ENCODE measurements at places on chromosomes 3 and 15.

GRCh38 chr3:188822411-188822810 is 349.4 kb upstream of the TPRG1 start:
- no peak for DNase-seq

GRCh38 chr15:61425934-61426333 is 196.8 kb upstream of the RORA start:
- no peak for DNase-seq

DNA sequence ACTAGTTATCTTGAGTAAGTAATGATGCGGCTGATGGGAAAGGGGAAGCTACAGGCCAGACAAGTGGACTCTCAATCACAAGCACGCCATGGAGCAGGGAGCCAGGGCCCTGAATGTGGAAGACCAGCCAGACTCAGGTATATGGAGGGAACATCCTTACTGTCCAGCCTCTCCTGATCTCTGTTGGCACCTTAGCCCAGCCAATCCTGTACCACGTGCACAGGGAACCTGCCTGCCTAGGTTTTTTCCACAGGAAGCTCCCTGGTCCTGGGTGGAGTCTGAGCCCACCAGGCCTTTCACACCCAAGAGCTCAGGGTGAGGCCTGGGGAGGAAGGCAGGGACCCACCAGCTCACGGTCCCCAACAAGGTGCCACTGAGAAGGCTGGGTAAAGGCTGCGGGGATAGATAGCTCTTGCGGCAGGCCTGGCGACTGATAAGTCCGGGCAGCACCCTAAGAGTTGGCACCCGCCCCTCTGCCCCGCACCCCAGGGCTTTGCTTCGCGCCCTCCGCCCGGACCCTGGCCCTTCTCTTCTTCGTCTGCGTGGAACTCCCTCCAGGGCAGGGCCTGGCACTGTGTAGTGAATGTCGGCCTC is 933 bp upstream of the APEH start:
- DNase-seq: no peak

GRCh38 chr15:37425541-37425940 is 325.2 kb upstream of the MEIS2 start:
- DNase-seq: no peak

GRCh38 chr3:135226057-135226456 is 431.0 kb downstream of the EPHB1 start:
- DNase-seq: no peak

- no peak for DNase-seq
Observed at GRCh38 chr15:65980824-65981456, 111.6 kb downstream of the RAB11A start.

- DNase-seq: no peak
Observed at GRCh38 chr3:167113035-167113830, 266.9 kb downstream of the ZBBX start.

- DNase-seq: no peak
Observed at GRCh38 chr3:27630885-27631284, 91.2 kb downstream of the EOMES start.

DNA sequence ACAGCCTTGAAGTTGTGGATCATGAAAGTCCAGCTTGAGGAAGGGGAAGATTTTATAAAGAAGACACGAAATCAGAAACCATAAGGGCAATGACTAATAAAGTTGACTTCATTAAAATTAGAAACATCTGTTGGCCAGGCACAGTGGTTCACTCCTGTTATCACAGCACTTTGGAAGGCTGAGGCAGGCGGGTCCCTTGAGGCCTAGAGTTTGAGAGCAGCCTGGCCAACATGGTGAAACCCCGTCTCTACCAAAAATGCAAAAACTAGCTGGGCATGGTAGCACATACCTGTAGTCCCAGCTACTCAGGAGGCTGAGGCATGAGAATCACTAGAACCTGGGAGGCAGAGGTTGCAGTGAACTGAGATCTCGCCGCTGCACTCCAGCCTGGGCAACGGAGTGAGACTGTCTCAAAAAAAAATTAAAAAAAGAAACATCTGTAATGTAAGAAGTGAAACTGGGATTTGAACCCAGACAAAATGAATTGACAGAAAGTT is 7.9 kb upstream of the UBXN7 start:
- no peak for DNase-seq

GRCh38 chr3:29137601-29138000 is 143.3 kb upstream of the RBMS3 start:
- no peak for DNase-seq

- no peak for DNase-seq
Observed at GRCh38 chr15:89132611-89133507, 44.6 kb downstream of the ABHD2 start.

DNA sequence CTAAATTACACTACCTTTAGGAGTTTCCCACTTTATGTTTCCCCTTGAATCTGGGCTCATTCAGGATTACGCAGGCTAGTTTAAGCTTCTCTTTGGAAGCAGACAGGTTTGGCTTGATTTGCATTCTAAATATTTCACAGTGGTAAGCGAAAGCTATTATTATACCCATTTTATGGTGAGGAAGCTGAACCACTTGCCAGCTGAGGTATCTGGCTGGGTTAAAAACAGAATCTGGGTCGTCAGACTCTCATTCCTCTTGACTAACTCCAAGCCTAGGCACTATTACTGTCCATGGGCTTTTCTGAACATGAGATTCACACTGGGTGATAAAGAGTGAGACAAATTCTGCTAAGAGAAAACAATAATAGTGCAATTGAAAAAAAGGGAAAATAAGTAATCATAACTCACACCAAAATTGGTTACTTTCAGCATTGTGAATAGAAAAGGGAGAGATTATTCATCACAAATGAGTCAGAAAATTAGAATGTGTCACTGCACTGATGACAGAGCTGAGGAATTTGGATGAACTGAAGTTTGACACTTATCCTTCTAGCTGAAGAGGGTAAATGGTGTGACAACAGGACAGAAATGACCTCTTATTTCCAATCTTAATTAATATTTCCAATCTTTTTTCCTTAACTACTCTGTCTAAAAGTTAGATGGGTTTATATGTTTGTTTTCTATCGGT is 211.3 kb downstream of the TIGIT start:
- no peak for DNase-seq

DNA sequence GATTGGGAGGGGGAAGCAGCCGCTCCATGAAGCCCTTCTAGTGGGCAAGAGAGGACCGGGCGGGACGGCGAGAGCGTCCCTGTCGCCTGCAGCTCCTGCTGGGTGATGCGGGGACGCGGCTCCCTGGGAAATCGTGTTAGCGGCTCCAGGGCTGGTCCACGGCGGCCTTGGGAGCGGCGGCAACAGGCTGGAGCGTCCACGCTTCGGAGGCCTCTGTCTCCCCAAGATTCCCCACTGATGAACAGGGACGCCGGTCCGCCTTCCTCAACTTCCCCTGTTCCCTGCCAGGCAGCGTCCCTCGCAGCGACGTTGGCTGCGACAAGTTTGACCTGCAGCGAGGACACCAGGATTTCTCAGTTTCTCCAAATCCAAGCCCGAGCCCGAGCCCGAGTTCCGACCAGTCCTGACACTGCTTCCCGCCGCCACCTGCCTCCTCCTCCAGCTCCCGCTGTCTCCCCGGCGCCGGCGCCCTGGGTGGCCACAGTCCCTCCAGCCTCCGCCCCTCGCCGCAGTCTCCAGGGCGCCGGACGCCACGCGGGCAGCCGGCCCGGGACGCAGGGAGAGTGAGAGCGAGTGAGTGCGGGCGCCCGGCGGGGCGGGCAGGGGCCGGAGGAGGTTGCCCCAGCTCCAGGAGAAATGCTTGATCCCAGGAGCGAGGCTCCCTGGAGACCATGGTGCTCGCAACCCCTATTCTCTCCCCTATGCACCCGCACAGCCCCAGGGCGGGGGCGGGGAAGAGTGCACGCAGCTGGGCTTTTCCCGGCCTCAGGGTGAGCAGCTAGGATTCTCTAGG is 78.1 kb upstream of the RNF7 start:
- no peak for DNase-seq

- no peak for DNase-seq
Observed at GRCh38 chr3:197293605-197294237, 4.7 kb downstream of the DLG1 start.

GRCh38 chr15:53884441-53884840 is 93.8 kb upstream of the UNC13C start:
- DNase-seq: no peak

GRCh38 chr3:3086239-3086638 is 23.9 kb downstream of the IL5RA start:
- no peak for DNase-seq

DNA sequence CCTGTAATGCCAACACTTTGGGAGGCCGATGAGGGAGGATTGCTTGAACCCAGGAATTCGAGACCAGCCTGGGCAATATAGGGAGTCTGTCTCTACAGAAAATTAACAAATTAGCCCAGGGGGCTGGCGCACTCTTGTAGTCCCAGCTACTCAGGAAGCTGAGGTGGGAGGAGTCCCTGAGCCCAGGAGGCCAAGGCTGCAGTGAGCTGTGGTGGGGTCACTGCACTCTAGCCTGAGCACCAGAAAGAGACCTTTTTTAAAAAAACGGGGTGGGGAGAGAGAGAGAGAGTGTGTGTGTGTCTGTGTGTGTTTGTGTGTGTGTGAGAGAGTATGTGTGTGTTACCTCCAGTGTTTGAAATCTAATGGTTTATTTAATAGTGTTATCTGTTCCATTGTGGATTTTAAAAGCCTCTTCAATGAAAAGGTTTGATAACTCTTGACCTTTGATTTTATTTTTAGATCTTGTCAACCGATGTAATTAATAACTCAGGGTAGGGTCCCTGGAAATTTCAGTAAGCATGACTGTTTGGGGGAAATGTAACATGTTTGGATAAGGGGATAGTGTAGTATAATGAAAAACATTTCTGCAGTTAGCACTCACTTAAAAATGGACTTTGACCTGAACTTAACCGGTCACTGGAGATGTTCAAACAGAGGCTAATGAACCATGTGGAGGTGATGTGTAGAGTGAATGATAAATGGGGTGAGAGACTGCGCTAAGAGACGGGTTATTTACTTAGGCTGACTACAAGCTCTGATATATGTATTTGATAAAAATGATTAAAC is 29.7 kb downstream of the LRCH3 start:
- DNase-seq: no peak

- DNase-seq: no peak
Observed at GRCh38 chr15:40335938-40336743, 4.6 kb downstream of the CCDC9B start.

- DNase-seq: no peak
Observed at GRCh38 chr15:41259546-41260189, 28.6 kb downstream of the CHP1 start.

- DNase-seq: no peak
Observed at GRCh38 chr15:83322061-83322460, 37.6 kb upstream of the BNC1 start.

DNA sequence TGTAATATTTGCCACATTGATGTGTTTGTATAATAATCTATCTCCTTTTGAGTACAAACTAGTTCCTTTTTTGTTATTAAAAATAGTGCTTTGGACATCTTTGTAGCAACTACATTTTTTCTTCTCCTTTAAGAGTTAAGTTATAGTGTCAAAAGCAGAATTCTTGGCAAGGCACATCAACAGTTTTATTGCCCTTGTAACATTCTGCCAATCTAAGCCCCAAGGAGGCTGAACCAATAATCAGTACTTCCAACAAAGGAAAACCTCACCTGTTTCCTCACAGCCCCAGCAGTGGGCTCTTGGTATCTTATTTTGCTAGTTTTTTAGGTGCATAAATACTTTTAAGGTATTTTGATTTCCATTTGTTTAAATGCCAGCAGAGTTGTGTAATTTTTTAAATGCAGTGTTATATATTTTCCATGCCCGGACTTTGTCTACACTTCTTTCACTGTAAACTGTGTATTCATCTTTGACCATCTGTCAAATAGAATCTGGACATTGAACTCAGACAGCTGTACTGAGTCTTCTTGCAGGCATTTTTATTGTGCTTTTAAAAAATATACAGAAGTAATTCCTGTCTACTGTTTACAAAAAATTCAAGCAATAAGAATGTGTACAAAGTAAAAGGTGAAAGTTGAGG is 101.0 kb downstream of the MYLK start:
- DNase-seq: no peak

- no peak for DNase-seq
Observed at GRCh38 chr3:48500656-48501055, 3.3 kb downstream of the SHISA5 start.

DNA sequence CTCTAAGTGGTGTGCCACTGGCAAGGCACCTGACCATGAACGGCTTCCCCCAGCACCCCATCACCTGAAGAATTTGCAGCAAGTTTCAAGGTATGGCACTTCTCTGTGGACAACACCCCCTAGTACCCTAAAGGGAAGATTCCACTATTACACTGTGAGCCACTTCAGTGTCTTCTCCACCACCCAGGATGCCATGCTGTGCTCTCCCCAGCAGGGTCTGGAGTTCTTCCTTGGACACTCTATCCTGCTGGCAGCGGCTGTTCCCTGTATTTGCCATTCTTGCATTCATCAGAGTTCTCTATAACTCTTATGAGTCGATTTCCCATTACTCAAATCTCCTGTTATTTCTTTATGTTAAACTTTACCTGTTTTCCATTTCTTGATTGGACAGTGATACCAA is 33.9 kb upstream of the RNU6-1 start:
- DNase-seq: no peak

DNA sequence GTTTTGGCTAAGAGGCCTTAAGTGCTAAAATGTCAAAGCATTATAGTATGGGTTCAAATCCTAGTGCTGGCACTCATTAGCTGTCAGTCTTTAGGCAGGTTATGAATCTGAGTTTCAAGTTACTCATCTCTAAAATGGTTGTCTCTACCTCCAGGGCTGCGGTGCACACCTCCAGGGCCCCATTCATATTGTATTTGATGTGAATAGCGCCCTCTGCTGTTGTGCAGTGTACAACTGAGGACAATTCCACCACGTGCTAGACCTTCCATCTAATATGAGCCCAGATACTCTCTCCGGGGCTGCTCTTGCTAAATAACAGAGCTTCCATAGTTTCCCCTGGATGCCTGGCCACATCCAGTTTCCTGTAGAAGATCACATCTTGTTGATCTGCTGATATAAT is 54.3 kb downstream of the OXNAD1 start:
- peak; percentile 65 for DNase-seq

DNA sequence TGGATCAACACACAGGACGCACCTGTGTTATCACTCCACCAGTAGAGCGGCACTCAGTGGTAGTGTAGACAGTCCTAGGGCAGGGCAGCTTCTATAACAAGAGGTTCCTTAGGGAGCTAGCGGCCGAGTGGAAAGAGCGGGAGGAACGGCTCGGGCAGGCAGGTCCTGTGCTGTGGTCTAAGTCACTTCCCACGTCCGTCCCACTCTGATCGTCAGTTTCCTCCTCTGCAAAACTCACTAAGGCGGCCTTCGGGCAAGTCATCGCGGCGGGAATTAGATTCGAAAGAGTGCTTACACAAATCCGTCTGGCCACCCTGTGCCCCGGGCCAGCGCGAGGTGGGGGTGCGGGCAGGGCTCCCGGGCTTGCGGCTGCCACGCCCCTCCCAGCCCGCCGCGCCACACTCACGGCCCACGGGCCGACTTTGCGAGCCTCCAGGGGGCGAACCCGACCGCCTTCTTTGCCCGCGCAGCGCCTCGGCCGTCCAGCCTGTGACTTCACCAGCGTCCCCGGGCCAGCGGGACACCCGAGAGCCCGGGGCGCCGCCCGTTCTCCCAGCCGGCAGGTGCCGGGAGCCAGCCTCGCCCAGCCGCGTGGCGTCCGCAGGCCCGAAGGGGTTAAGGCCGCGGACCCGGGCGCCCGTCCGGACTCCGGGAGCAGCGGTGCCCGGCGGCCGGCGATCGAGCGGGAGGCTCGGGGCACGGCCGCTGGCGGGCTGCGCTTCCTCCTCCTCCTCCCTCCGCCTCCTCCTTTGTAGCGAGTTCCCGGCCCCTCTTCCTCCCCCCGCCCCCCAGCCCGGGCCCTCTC is 416 bp upstream of the CORO2B start:
- no peak for DNase-seq
